ENCODE measurements at places on chromosomes 3 and 15.

GRCh38 chr3:22569570-22569969 is 633.6 kb upstream of the UBE2E2 start:
- no peak for DNase-seq

DNA sequence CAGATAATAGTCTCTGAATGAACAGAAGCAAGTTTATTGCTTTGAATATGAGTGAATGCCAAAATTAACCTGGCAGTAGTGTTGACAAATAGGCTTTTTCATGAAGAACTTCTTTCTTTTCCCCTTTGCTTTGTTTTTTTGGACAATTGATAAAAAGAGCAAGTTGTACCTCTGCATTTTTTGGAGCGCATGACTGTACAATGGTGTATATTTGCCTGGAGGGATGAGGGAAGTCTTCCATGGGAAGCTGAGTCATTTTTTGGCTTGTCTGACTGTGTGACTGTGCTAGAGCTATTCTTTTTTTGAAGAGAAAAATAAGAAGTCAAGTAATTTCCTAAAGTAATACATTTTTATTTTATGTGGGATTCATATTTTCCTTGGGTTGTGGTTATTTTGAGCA is 186.9 kb downstream of the KLHL25 start:
- no peak for DNase-seq

DNA sequence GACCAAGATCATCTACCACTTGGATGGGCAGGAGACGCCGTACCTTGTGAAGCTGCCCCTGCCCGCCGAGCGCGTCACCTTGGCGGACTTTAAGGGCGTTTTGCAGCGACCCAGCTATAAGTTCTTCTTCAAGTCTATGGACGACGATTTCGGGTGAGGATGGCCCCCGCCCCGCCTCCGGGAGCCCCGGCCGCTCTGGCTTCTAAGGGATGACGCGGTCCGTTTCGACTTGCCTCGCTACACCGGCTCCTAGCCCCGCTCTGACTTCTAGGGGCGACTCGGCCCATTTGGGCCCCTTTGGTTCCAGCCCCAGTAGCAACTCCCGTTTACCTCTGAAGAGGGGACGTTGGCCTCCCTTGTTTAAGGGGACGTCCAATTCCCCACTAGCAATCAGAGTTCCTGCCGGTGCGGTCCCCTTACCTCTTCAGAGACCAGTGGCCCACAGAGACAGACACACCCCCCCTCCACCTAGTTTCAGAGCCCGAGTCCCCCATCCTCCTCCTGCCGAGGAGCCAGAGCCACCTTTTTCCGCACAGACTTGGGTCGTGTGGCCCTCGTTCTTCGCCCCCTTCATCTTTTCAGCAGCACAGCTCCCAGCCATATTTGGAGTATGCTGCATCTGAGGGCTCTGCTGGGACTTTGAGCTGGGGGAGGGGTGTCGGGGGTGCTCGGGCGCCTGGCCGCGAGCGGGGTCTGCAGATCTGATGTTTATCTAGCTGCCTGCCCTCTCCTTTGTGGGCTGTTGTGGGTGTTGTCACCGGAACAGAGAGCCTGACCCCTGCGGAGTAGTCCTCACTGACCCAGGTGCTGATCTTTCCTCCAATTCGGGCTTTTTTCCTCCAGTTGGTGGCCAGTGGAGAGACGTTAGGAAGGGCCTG is 706 bp downstream of the DVL3 start:
- DNase-seq = peak; percentile 60

GRCh38 chr3:193662757-193663322 is 69.8 kb downstream of the OPA1 start:
- no peak for DNase-seq

GRCh38 chr15:59249816-59250215 is 43.2 kb downstream of the LDHAL6B start:
- no peak for DNase-seq

DNA sequence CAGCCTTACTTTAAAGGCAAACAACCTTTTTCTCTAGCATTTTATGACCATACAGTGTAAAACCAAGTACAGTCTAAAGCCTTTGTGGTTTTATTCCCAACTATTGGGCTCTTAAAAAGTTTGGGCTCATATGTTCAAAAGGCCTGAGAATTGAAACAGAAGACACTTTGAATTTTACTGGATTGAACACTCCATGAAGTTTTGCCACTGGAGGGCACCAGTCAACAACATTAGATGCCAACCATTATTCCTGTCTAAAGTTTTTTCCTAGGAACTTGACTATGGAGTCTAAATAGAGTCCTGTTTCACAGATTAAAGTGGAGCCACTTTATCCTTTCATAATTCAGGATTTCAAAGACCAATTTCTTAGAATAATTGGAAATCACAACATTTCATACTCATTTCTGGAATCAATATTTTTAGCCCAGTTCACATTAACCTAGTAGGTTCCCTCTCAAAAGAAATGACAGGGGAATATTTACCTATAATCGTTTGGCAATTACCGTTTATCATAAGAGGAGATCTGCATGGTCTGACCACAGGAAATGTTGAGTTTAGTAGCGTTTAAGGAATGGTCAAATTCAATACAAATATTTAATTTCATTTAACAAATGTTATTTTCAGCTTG is 244.1 kb upstream of the PDZRN3 start:
- DNase-seq = no peak

DNA sequence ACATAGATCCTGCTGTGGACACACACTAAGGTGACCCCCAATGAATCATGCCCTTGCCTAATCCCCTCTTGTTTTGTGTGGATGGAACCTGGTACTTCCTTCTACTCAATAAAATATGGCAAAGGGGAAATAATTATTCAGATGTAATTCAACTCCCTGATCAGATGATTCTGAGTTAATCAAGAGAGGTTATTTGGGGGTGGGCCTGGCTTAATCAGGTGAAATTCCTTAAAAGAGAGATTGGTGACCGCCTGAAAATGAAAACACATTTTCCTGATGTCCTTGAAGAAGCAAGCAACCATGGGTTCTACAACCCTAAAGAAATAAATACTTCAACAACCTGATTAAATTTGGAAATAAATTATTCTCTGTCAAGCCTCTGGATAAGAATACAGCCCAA is 8.3 kb upstream of the SLITRK3 start:
- DNase-seq = no peak

DNA sequence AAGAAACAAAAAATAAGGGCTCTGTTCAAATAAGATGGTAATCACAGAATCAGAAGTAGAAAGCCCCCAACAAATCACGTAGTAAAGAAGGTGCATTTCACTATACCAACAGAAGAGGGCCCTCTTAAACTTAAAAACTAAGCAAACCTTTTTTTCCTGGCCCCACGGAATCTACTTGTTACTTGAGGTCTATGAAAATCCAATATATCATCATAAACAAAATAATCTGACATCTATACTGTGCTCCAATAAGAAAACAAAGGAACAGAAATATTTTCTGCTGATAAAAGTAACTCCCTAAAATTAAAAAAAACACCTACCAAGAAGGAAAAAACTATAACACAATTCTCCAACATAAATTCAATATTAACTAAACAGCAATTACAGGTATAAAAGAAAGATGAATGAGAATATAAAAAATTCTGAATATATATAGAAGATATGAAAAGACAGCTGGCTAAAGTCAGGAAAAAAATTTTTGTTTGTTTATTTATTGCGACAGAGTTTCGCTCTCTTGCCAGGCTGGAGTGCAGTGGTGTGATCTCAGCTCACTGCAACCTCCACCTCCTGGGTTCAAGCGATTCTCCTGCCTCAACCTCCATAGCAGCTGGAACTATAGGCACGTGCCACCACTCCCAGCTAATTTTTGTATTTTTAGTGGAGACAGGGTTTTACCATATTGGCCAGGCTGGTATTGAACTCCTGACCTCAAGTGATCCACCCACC is 81.8 kb downstream of the CLASP2 start:
- DNase-seq = no peak

- peak; percentile 5 for DNase-seq
Measured at GRCh38 chr15:99826157-99826780, 93.0 kb upstream of the LYSMD4 start.

DNA sequence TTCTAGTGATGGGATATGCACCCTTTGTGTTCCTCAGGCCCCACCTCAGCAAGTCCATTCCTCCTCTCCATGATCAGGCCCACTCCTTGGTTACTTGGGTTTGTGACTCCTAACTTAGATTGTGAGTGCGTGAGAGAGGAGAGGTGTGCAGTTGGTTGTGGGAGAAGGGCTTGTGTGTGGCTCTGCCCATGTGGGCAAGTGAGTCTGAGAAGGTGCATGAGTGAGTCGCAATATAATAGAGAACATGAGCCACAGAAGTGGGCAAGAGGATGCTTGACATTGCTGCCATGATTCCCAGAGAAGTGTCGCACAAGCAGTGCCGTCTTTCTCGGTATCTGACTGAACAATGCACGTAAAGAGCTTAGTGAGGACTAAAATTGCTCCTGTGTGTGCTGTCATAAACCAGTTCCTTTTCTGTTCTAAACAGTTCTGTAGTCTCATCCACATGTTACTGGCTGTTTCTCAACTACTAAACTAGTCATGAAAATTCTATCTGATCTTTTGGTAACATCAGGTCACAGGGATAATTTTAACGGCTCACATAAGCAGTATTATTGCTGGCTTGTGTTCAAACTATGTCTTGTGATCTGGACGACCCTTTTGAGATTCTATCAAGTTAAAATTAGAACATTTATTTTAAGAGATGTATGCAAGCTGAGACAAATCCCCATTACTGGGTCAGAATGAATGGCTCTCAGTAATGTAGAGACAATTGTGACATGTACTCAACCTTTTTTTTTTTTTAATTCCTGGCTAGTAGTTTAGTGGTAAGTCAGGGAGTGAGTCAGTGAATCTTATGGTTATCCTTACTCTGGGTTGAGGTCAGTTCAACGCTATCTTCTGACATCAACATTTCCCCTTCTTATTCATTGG is 25.6 kb downstream of the GYG1 start:
- DNase-seq = no peak

DNA sequence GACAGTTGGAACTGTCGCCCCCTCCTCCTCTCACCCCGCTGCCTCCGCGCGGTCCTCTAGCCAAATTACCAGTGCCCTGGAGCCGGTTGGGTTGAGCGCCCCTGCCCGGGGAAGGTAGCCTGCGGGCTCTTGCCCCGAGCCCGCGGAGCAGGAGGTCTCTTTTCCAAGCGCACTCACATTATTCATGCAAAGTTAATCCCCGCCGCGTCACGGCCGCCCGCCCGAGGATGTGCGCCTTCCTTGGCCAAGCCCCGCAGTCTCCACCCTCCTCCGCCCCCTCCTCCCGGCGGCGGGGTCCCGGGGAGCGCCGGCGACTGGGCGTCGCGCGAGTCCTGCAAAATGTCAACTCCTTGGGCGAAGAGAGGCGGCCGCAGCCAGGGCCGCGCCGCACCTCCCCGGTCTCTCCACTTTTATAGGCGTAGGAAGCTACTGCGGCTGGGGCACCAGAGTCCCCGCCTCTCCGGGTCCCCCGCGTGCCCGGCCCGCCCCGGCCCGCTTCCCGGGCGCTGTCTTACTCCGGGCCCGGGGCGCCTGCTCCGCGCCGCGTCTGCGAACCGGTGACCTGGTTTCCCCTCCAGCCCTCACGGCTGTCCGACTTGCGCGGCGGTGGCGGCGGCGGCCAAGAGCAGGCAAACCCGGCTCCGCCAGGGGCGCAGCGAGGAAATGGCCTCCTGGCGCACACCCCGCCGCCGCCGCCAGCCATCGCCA is at the start of gene THRB:
THRB (minus strand) TSS at position 233 of the 708 bp plus-strand sequence.
- peak; percentile 22 for DNase-seq

GRCh38 chr15:87707566-87708130 is 548.9 kb downstream of the NTRK3 start:
- no peak for DNase-seq

DNA sequence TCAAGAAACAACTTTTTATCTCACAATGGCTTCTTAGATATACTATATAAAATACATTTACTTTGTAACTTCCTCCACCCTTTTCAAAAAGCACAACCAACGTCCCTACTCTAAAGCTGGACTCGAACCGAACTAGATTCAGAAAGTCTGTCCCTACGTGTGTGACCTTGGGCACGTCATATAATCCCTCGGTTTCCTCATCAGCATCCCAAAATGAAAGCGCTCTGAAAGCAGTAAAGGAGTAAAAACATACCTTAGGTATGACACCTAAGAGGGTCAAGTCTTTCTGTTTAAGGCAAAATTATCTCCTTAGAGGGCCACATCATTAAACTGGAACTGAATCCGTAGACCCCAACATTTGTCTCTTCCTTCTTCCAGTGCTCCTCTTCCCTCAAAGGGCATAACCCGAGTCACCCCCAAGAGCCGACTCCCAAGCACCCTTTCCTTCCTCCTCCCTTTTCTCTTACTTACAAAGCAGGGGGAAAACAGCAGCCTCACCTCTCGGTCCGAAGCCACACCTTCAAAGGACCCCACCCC is 663 bp downstream of the PDCD10 start:
- no peak for DNase-seq

- peak; percentile 71 for DNase-seq
Measured at GRCh38 chr3:122576174-122576940, 1.1 kb upstream of the PARP15 start.

GRCh38 chr3:105656651-105657504 is 211.9 kb downstream of the CBLB start:
- no peak for DNase-seq

DNA sequence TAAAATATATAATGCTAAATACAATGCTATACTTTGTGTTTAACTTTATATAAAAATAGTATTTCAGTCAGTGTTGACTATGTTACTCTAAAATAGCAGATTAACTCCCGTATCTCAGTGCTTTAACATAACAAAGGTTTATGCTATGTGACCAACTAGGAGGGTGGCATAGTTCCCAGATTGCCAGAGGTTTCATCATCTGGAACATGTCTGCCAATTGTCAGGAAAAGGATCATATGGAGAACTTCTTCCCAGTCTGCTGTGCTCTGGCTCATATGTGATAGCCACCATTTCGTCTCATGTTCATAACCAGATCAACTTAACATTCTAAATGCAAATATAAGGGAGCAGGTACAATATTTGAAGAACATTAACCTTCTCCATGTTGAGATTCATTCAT is 720.2 kb downstream of the MCTP2 start:
- no peak for DNase-seq

GRCh38 chr15:63254991-63255390 is 22.4 kb upstream of the APH1B start:
- DNase-seq = no peak

DNA sequence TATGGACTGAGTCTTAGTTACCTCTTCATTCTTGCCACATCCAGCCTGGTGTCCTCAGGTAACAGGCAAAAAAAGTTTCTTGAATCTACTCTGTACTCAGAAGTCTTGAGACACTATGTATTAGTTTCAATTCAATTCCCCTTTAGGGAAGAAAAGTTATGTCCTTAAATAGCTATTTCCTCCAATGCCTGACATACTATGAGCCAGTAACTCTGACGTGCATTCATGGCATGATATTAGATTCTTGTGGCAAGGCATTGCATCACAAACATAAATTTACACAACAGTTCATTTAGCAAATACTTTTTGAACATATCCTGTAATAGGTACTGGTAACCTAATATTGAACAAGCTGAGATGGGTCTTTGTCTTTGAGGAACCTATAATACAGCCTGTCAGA is 109.3 kb upstream of the FOXB1 start:
- no peak for DNase-seq

DNA sequence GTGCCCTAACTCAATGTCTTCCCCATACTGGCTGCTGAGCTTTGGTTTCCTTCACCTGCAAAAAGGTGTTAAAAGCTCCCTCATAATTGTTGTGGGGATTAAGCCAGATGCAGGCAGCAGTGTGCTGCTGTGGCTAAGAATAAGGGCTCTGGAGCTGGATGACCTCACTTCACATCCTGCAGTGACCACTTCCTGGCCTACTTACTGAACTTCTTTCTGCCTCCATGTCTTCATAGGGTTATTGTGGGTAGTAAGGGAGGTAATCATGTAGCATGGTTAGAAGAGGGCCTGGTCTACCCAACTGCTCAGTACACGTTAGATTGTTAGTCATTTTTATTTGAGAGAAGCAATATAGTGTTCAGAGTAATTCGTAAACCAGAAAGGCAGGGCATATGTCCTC is 18.4 kb downstream of the GYG1 start:
- no peak for DNase-seq
